ENCODE measurements at places on chromosomes 1 and 21.

DNA sequence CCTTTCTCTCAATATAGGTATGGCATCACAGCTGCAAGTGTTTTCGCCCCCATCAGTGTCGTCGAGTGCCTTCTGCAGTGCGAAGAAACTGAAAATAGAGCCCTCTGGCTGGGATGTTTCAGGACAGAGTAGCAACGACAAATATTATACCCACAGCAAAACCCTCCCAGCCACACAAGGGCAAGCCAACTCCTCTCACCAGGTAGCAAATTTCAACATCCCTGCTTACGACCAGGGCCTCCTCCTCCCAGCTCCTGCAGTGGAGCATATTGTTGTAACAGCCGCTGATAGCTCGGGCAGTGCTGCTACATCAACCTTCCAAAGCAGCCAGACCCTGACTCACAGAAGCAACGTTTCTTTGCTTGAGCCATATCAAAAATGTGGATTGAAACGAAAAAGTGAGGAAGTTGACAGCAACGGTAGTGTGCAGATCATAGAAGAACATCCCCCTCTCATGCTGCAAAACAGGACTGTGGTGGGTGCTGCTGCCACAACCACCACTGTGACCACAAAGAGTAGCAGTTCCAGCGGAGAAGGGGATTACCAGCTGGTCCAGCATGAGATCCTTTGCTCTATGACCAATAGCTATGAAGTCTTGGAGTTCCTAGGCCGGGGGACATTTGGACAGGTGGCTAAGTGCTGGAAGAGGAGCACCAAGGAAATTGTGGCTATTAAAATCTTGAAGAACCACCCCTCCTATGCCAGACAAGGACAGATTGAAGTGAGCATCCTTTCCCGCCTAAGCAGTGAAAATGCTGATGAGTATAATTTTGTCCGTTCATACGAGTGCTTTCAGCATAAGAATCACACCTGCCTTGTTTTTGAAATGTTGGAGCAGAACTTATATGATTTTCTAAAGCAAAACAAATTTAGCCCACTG is 11.5 kb downstream of the HIPK1 start:
- DNase-seq, result no peak

GRCh38 chr1:8862528-8862927 is 16.0 kb downstream of the ENO1 start:
- DNase-seq, result no peak

GRCh38 chr1:10338611-10339010 is 60.3 kb upstream of the PGD start:
- DNase-seq, result no peak

DNA sequence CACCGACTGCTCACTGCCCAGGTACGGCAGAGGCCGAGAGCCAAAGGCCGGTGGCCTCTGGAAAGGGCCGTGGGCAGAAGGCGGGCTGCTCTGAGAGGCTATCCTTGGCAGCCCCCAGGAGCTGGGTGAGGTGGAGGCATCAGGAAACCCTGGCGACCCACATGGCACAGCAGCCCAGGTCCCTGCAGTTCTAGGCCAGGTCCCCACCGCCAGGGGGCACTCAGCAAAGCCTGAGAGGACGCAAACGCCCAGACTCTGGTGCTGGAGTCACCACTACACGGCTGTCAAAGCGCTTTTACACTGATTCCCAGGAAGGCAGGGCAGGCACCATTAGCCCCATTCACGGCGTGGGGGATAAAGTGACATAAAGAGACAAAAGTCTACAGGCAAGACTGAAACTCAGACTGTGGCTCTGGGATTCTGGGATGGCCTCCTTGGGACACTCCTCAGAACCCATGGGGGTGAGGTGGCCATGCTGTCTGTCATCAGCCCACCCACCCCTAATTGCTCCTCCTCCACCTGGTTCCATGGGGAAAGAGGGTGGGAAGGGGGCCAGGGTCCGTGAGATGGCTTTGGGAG is 4.9 kb downstream of the PLEKHG5 start:
- peak; percentile 67 for DNase-seq

DNA sequence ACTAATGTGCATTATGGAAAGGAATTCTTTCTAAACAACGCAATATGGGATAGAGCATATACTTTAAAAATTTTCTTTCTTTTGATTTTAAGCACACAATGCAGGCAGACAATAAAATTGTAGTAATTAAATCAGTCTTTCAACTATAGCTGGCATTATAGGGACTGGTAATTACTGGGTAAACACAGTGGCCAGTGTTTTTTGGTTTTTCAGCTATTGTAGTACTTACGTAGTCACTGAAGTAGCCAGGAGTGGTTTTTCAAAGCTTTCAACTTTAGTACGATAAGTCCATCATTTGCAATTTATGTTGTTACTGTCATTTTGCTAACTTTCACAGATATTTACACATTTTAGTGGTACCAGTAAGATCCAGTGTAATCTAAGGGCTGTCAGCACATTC is 50.6 kb downstream of the RAB3GAP2 start:
- no peak for DNase-seq

- DNase-seq, result no peak
These were observed 105.6 kb downstream of the PLPP3 start for GRCh38 chr1:56473582-56474270.

DNA sequence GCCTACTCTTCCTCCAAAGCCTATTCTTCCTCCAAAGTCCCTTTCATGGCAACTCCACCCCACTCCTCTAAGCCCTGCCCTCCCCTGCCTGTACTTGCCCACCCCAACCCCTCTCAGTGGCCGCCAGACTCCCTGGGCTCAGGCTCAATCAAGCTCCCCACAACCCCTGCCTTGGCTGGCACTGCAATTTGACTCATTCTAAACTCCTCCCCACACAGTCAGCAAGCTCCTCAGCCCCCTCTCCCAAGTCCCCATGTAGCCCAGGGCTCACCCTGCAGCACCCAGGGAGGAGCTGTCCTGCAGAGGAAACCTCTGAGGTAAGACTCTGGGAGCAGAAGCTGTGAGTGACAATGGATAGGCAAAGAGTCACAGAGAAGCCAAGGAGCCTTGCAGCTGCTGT is 3.6 kb upstream of the VSIG8 start:
- DNase-seq, result no peak

DNA sequence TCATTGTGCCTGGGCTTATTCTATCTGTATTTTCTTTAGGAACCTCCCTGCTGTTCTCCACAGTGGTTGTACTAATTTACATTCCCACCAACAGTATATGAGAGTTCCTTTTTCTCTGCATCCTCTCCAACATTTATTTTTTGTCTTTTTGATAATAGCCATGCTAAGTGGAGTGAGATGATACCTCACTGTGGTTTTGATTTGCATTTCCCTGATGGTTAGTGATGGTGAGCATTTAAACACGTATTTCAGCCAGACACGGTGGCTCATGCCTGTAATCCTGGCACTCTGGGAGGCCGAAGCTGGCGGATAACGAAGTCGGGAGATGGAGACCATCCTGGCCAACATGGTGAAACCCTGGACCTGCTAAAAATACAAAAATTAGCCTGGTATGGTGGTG is 57.9 kb downstream of the SLAMF6 start:
- no peak for DNase-seq

- no peak for DNase-seq
These were observed 32.9 kb downstream of the GRHL3 start for GRCh38 chr1:24351918-24352627.

GRCh38 chr21:43188181-43188580 is 19.4 kb downstream of the CRYAA start:
- DNase-seq, result no peak

DNA sequence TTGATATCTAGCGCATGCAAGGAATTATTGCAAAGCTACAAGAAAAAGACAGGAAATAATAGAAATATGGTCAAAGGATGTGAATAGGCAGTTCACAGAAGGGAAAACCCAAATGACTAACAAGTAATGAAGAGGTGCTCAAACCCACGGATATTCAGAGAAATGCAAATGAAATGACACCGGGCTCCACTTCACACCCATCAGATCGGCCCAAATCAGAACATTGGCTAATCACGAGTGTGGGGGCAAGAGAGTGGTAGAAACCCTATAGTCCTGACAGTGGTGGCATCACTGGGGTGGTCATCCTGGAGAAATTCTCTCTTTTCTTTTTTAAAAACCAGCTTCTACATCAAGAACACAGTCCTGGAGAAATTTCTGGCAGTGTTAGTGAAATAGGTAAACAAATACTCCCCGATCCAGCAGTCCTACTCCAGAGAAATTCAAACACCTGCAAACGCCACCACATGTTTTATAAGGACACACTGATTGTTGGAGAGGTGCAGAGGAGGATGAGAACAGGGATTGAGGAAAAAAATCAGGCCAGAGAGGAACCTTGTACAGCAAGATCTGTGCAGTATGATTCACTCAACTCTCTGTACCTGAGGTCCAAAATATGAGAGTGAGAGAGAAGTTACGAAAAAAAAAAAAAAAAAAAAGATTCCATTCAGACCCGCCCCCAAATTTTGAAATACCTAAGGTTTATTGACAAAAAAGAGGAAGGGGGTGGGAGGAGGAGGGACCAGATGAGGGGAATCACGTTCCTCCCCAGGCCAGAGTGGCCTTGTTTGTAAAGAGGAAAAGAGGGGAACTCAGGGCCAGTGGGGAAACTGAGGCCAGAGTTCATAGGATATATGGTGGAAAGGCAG is 9.2 kb upstream of the TNFRSF1B start:
- no peak for DNase-seq

- DNase-seq, result no peak
These were observed 76.7 kb downstream of the ARHGEF16 start for GRCh38 chr1:3530926-3531818.

- DNase-seq, result peak; percentile 35
These were observed 57.6 kb downstream of the LDLRAD2 start for GRCh38 chr1:21869620-21870121.

DNA sequence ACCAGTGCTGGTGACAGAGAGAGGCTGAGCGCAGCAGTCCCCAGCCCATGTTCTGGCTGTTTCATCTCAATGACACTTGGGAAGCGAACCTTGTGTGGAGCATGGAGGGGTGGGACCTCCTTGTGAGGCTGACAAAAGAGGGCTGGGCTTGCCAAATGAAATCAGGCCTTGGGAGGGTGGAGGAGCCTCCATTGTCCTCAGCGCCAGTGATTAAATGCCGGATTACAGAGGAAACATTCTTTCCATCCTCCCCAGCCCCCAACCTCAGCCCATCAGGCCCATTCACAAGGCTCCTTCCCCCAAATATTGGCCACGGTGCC is 63.3 kb upstream of the PAXBP1 start:
- DNase-seq, result no peak

- DNase-seq, result no peak
These were observed 247.1 kb downstream of the CHRM3 start for GRCh38 chr1:239633432-239633831.

DNA sequence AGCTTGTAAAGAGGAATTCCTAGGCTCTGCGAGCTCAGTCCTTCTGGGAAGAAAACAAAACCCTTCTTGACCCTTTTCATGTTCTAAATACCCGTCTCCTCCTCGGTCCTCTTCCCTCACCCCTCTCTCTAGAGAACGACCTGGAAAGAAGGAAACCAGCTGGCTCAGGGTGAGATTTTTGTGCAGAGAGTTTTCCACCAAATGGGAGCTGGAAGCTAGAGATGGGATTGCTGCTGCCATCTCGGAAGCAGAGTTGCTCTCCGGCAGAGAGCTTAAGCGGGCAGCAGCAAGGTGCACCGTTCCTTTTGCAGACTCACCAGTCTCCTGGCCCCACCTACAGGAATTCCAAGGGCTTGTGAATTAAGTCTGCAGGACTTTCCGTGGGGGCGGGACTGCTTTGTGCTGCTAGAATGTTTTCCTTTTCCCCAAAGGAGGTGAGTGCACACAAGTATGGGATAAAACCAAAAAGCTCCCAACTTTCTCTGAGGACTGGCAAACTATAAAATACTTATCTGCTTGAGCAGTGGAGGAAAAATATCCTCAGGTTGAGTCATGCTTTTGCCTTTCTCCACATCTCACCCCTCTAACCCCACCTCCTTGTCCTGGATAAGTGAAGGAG is 29.1 kb upstream of the KIAA0040 start:
- no peak for DNase-seq

DNA sequence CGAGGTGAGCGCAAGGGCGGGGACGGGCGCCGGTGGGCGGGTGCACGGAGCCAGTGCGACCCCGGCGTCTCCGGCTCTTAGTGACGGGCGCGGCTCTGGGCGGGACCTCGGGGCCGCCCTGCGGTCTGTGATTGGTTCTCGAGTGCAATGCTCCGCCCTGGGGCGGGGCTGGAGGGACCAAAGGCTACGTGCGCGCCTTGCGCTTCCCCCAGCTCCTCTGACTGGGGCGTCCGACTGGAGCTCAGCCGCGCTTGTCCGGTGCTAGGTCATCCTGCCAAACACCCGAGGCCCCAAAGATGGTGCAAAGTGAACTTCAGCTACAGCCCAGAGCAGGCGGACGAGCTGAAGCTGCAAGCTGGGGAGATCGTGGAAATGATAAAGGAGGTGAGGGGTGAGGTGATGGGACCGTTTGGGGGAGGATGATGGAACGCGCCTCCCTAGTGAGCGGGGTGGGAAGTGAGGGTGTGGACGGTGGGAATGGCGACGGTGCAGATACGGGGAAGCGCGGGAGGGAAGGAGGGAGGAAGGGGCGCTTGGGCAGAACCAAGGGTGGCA is 811 bp downstream of the SH3D21 start:
- DNase-seq, result peak; percentile 81

- DNase-seq, result no peak
These were observed 55.8 kb downstream of the MAST2 start for GRCh38 chr1:45859221-45859620.

GRCh38 chr1:212484701-212485570 is 52.2 kb downstream of the NENF start:
- DNase-seq, result no peak

GRCh38 chr1:233333086-233333485 is 5.6 kb downstream of the MAP3K21 start:
- no peak for DNase-seq

GRCh38 chr1:186681801-186682200 is 1.6 kb upstream of the PTGS2 start:
- no peak for DNase-seq

Measured in NCI-H1694 treated with DMSO at 0.1 percent for 48 hours (cell line).